NCI-H510A treated with DMSO at 0.1 percent for 48 hours (cell line): ENCODE measurements at places on chromosomes 5 and 9.
A peak's percentile ranks its signal among the peaks of the same experiment; 100 is the strongest.

- DNase-seq = no peak
Observed at GRCh38 chr9:68560071-68560844, 19.6 kb upstream of the TMEM252 start.

DNA sequence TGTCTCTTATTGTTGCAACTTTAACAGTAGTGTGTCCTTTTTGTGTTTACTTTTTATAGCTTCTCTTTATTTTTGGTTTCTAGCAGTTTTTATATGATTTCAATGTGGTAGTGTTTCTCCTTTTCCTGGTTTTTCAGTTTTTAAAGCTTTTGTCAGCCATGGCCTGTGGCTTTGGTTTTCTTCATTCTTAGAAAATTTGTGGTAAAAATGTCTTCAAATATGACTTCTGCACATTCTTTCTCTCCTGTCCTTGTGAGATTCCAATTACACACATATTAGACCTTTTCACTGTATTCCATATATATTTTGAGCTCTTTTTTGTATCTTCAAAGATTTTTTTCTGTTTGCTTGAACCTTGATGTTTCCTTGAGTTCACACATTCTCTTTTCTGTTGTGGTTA lies 180.5 kb downstream of the CNTLN start:
- DNase-seq = no peak

DNA sequence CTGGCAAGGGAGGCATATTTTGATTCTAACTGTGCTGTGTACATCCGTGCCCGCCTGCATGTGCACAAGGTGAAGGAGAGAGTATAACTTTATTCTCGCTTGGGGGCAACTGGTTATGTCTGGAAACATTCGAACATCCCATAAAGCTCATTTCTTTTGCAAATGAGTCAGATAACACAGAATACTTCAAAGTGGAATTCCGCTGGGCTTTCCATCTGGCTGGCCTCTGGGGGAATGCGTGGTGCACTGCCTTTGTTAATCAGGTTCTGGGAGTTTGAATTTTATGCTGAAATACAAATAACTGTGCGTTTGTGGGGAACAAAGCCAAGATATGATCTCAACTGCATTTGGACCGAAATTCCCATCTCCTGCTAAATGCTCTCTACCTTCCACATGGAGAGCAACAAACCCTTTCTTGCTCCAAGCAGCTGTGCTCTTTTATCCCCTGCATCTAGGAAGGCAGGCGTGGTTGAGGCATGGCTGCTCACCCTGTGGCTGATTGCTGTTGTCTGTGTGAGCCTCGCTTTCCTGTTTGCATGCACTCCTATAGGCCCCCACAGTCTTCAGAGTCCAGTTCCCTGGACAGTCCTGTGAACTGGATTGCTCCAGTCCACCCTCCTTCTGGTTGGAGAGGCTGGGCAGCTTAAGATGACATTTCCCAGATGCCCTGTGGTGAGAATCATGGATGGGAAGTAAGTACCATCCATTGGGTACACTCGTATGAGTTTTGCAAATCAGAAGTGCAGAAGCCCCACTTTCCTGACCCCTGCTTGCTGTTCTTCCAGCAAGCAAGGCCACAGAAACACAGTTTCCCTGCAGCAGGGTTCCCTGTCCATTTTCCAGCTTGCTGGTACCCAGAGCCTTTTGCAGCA lies 82.9 kb upstream of the ALDH1B1 start:
- DNase-seq = no peak

DNA sequence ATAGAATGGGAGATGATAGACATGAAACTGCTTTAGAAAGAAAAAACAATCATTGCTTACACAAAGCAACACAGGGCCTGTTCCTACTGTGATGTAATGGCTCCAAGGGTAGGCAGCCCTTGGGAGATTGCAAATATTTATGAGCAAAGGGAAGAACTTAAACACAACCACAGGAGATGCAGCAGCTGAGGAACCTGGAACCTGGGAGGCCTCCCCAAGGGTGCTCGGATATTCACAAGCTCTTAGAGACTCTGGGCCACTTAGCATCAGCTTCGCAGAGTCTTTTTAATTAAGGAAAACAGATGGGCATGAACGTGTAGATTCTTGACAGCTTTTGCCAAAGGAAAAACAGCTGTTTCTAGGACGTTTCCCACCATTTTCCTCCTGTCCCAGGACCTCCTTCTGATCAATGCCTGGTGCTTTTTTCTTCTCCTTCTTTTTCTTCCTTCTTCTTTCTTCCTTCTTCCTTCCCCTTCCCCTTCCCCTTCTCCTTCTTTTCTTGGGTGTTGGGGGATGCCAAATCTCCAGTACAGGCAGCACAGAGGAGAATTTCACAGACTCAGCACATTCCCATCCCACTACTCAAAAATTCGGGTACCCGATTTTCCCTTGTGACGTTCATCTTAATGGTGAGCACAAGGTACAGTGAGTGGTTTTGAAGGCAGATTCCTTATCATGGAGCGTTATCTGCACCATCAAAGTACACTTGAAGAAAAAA lies 28.1 kb upstream of the TCF7 start:
- no peak for DNase-seq

GRCh38 chr5:181184845-181185216 lies 20.2 kb downstream of the TRIM7 start:
- no peak for DNase-seq

GRCh38 chr9:126616521-126616976 lies 2.8 kb downstream of the LMX1B start:
- DNase-seq = no peak

GRCh38 chr5:56064984-56065383 lies 70.2 kb upstream of the IL6ST start:
- DNase-seq = no peak

GRCh38 chr5:173629628-173630027 lies 13.2 kb upstream of the BOD1 start:
- DNase-seq = no peak

DNA sequence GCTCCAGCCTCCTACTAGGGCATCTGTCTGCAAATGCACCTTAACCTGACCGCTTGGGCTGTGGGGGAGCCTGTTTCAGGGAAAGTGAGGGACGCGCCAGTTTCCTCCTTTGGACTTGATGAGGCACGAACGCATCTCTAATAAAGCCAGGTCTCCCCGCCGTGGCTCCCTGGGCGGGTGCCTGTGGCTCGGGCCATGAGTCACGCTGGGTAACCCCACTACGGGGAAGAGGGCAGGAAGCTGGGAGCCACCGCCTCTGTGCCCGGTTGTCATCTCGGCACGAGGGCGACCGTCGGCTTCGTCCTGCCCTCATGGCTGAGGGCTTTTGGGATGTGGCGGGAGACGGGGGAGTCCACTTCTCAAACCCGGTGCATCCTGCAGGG lies 12.1 kb downstream of the NOTCH1 start:
- DNase-seq = no peak

GRCh38 chr5:134549714-134550113 lies 24.2 kb downstream of the JADE2 start:
- no peak for DNase-seq

- peak; percentile 21 for DNase-seq
Observed at GRCh38 chr9:128254855-128255759, 20.7 kb downstream of the GOLGA2 start.

- no peak for DNase-seq
Observed at GRCh38 chr9:19619221-19619620, 169.6 kb downstream of the SLC24A2 start.

DNA sequence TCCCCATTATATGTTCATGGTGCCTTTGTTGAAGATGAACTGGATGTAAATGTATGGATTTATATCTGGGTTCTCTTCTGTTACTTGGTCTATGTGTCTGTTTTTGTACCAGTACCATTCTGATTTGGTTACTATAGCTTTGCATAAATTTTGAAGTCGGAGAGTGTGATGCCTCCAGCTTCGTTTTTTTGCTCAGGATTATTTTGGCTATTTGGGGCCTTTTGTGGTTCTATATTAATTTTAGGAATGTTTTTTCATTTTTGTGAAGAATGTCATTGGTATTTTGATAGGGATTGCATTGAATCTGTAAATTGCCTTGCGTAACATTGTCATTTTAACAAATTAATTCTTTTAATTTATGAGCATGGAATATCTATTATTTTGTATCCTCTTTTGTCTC lies 36.6 kb upstream of the ZNF366 start:
- no peak for DNase-seq

- no peak for DNase-seq
Observed at GRCh38 chr9:5851445-5851844, 18.5 kb upstream of the ERMP1 start.

- no peak for DNase-seq
Observed at GRCh38 chr5:106454651-106455415, 1215.9 kb downstream of the EFNA5 start.

- no peak for DNase-seq
Observed at GRCh38 chr5:171578049-171578828, 158.8 kb downstream of the FGF18 start.

GRCh38 chr5:74766418-74766848 lies 484 bp downstream of the GFM2 start:
- peak; percentile 8 for DNase-seq
